ENCODE measurements at places on chromosomes 2 and 18. TPM values are rescaled to one million over a fixed set of nuclear protein-coding genes. Genes with fewer than 3 reads are reported as not detected.
A peak's percentile ranks its signal among the peaks of the same experiment; 100 is the strongest.

DNA sequence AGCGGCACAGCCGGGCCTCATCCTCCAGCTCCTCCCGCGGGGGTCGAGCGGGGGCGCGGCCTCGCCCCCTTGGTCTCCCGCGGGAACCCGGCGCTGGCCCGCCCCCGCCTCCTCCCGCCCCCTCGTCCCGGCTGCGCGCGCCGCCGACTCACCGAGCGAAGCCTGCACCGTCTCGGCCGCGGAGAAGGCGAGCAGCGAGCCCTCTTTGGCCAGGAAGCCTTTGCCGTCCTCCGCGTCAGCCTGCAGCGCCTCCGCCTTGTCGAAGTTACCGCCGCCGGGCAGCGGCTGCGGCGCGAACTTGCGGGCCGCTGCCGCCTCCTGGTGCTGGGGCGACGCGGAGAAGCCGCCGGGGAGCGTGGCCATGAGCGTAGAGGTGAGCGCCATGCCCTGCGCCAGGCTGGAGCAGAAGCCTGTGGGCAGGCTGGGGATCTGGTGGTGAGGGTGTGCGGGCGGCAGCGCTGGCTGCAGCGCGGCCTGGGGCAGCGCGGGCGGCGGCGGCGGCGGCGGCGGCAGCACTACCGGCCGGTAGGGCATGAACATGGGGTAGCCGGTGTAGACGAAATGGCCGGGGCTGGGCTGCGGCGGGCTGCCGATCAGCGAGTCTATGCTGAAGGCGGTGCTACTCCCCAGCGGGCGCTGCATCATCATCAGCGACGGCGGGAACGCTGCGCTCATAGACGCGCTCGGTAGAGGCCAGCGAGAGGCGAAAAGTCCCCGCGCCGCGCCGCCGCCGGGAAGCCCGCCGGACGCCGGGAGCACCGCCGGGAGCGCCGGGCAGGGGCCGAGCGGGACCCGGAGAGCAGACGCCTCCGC lies 683 bp downstream of the GBX2 start:
- peak overlapping the region; percentile 91 for H3K4me3 ChIP-seq
- no peaks in the 10 kb centered on the region for H3K27me3 ChIP-seq
- DNase-seq: peak; percentile 54
- H3K36me3 ChIP-seq: no peaks in the 10 kb centered on the region
- H3K4me1 ChIP-seq: peaks cover 10% of the 10 kb centered on the region
- H3K27ac ChIP-seq: no peak overlapping the region

GRCh38 chr18:37385846-37386778 lies 179.5 kb downstream of the CELF4 start:
- H3K4me1 ChIP-seq: no peaks in the 10 kb centered on the region
- peak; percentile 47 for DNase-seq
- no peak overlapping the region for H3K27ac ChIP-seq
- H3K36me3 ChIP-seq: no peaks in the 10 kb centered on the region
- no peaks in the 10 kb centered on the region for H3K27me3 ChIP-seq
- no peak overlapping the region for H3K4me3 ChIP-seq

DNA sequence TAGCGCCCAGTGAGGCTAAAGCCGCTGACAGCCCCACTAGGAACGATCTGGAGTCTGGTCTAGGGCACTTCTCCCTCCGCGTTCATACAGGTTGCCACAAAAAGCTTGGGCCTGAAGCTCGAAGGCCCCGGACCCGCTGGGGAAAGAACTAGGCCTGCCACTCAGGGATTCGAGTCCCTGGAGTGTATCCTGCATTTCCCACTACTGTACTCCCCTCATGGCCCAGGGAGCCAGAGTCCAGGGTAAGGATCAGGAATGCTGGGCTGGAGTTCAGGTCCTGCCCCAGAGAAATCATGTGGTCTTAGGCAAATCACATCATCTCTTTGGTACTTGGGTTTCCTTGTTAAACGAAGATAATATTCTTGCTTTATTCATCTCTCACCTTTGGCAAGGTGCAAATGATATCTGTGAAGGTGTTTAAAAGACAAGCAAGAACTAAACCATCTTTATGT lies 1.4 kb upstream of the ZFP36L2 start:
- H3K27ac ChIP-seq: peak overlapping the region; percentile 98
- H3K4me1 ChIP-seq: peaks cover 20% of the 10 kb centered on the region
- peak overlapping the region; percentile 88 for H3K4me3 ChIP-seq
- peaks cover 27% of the 10 kb centered on the region for H3K36me3 ChIP-seq

DNA sequence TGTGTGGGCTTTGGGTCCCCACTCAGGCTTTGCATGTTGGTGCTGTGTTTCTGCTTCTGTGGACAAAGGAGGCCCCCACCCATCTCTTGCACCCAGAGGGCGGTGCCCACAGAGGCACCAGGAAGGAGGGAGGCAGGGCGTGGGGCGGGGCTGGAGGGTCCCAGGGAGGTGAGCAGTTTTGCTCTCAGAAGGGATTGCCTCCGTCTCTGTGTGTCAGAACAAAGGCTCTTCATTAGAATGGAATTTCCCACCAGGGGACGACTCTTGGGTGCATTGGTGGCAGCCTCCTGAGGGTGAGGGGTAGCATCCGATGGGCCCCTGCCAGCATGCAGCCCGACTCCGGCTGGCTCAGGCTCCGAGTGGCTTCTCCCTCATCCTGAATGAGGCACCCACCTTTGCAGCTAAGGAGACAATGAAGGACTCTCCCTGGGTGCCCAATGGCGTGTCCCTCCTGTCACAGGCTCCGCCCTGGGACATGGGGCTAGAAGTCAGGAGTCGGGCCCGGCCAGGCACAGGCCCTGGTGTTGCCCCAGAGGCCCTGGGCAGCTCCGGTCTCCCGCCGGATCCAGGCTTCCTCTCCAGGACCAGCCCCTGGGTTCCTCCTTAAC lies 7.0 kb upstream of the ERFE start:
- DNase-seq: no peak
- H3K4me3 ChIP-seq: no peak overlapping the region
- no peaks in the 10 kb centered on the region for H3K27me3 ChIP-seq
- H3K4me1 ChIP-seq: no peaks in the 10 kb centered on the region
- H3K36me3 ChIP-seq: no peaks in the 10 kb centered on the region
- H3K27ac ChIP-seq: no peak overlapping the region

DNA sequence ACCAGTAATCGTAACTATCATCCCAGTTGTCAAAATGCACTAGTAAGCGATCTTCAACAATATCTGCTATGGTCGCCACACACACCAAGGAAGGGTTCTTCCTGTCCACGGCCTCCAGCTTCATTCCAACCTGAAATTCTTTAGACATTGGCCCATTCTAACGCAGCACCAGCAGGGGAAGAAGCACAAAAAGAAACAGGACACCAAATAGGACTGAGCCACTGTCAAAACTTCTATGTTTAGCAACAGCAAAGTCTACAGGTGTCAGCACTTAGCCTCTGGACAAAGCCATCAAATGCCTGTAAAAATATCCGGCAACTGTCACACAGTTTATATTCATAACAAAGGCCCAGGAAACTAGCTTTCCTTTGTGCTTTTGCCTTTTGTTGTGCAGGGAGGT lies 175.0 kb downstream of the L3MBTL4 start:
- no peak overlapping the region for H3K27ac ChIP-seq
- H3K4me1 ChIP-seq: no peaks in the 10 kb centered on the region
- no peak for DNase-seq
- no peak overlapping the region for H3K4me3 ChIP-seq
- no peaks in the 10 kb centered on the region for H3K36me3 ChIP-seq

DNA sequence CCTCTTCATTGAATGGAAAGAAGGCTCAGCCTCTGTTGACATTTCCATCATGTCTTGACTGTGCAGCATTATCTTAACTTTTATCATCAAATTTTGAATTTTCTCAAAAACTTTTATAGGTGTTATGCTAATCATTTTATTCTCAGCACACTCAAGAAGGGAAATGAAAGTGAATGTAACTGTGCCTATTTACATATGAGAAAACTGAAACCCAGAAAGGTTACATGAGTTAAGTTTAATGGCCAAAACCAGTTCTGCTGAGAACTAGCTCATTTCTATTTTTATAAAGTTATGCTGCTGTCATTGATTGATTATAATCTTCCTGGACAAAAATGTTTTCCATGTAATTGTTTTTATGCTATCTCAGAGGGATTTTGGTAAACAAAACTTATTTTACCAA lies 618.8 kb upstream of the NRXN1 start:
- no peak for DNase-seq
- H3K4me3 ChIP-seq: no peak overlapping the region
- no peaks in the 10 kb centered on the region for H3K27me3 ChIP-seq
- H3K4me1 ChIP-seq: no peaks in the 10 kb centered on the region
- no peaks in the 10 kb centered on the region for H3K36me3 ChIP-seq

Gene ALKAL2
- not detected for total RNA-seq

All from PC-3 (cell line).